Epithelial cell of proximal tubule (primary cell): ENCODE measurements at places on chromosomes 6 and 20. TPM values are rescaled to one million over a fixed set of nuclear protein-coding genes. Genes with fewer than 3 reads are reported as not detected.

The COL20A1 gene
- total RNA-seq: not detected in 2 replicates

The EEF1A2 gene
- 1.2 and 20.0 TPM in 2 replicates for total RNA-seq

The CCN2 gene
- total RNA-seq: 36.0 and 40.1 TPM in 2 replicates

The STXBP5 gene
- 16.3 and 20.4 TPM in 2 replicates for total RNA-seq

The CASS4 gene
- under 0.01 and 0.14 TPM in 2 replicates for total RNA-seq

The RGS17 gene
- total RNA-seq: 3.9 and 8.0 TPM in 2 replicates

The DAAM2 gene
- 0.35 and 0.87 TPM in 2 replicates for total RNA-seq

The GJA1 gene
- 165 and 170 TPM in 2 replicates for total RNA-seq

The SLC17A2 gene
- not detected in 2 replicates for total RNA-seq

The PNLDC1 gene
- not detected in 2 replicates for total RNA-seq

The ULBP2 gene
- total RNA-seq: 5.3 and 16.0 TPM in 2 replicates

The MYCT1 gene
- not detected in 2 replicates for total RNA-seq

DNA sequence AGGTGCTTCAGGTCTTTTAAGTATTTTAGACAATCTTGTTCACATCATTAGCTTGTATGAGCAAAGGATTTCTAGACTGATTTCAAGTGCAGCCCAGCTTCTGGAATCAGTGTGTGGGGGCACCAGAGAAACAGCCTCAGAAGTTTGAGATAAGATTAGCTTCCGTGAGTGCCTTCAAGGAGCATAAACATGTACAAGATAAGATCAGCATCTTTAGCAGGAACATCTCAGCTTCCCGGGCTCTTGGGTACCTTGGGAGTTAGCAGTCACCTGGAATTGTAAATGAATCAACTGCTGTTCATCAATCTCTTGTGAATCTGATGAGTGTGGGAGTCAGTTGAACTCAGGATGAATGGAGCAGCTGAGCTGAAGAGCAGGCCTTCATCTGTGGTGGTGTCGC lies 12.0 kb upstream of the CITED2 start:
- DNase-seq: no peak

DNA sequence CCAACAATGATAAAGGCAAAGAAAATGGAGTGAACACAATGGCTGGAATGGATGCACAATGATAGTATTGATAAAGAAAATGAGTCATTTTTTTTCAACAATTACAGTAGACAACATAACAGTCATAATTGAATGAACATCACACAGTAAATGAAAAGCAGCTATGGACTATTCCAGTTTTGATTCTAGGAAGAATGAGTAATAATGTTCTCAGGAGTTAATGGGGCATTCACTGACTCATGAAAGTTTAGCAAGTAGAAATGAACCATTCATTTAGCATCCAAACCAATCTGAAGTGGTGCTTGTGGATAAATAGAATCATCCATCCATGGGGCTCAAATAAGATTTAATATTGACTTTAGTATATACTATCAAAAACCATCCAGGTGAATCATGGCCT lies 1029.5 kb upstream of the GJE1 start:
- peak; percentile 85 for DNase-seq

GRCh38 chr6:63739094-63739687 lies 103.6 kb downstream of the PHF3 start:
- no peak for DNase-seq

DNA sequence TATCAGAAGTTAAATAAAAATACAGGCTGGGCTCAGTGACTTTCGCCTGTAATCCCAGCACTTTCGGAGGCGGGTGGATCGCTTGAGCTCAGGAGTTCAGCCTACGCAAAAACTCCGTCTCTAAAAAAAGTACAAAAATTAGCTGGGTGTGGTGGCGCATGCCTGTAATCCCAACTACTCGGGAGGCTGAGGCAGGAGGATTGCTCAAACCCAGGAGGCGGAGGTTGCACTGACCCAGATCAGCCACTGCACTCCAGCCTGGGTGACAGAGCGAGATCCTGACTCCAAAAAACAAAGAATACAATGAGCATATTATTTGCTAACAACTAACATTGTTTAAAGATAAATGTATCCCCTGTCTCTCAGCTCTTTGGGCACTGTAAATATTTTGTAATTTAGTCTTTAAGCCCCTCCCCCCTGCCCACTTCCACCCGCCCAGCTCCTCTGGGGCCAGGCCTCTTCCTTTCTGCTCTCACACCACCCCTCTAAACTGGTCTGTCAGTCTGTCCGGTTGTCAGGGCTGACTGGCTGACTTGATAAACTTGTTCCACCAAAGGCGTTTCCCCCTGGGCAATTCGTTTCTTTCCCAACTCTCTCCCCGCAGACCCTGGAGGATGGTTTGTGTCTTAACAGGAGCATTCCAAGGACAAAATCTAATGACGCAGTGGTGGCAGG lies 62.4 kb upstream of the QKI start:
- DNase-seq: no peak

DNA sequence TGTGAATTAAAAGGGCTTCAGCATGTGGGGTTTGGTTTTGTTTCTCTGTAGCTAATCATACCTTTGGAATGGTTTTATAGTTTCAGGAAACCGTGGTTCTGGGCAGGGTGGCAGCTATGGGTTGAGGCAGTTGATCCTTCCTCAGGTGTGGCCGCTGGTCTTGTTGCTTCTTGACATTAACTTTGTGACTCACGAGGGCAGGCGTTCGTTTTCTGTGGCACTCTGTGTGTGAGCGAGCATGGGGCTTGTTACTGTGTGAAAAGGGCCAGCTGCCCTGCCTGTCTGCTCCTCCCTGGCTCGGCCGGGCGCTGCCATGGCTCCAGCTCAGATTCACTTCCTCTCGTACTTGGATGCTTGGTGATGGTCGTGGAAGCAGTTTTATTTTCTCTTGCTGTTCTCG lies 16.2 kb downstream of the DNAJC5 start:
- no peak for DNase-seq

GRCh38 chr6:170198298-170198697 lies 92.6 kb downstream of the DLL1 start:
- DNase-seq: no peak

GRCh38 chr6:158018851-158019361 lies 37.2 kb downstream of the SYNJ2 start:
- no peak for DNase-seq

DNA sequence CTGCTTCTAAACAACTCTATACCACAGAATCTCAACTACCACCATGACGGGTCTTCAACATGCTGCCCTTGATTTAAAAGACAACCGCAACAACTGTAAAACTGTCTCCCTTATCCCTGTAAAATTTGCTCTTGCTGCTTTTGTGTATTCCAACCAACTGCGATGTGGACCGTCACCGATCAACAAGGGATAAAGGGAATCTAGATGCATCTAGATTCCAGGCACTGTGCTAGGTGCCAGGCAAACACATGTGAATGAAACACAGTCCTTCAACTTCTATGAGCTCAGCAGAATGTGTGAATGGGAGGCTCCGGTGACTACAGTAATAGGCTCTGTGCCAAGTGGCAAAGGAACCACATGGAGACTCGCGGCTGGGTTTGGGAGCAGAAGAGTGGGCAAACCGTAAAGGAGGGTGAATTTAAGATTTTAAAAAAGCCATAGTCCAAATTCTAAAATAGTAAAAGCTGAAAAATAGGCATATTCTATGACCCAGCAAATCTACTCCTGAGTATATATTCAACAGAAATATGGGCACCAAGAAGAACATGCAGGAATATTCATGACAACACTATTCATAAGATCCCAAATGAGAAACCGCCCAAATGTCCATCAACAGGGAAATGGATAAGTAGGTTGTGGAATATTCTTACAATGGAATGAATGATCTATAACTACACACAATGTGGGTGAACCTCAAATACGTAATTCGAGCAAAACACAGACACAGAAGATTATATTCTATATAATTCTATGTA lies 3.7 kb upstream of the PRND start:
- no peak for DNase-seq

DNA sequence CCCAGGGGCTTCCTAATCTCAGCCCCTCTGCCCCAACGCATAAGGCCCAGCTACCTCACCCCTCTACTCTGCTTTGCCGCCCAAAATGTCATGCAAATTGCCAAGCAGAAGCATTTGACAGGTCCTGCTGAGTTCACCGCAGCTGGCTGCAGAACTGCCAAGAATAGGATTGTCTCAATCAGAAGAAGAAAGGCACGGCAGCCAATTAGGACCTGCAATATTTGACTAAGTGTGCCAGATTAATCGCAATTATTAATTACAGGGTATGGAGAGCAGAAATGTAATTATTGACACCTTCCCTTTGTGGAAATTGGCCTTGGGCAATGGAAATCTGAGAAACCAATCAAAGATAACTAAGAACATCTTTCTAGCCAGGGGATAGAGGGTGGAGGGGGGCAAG lies 318.6 kb downstream of the LRFN2 start:
- DNase-seq: no peak

DNA sequence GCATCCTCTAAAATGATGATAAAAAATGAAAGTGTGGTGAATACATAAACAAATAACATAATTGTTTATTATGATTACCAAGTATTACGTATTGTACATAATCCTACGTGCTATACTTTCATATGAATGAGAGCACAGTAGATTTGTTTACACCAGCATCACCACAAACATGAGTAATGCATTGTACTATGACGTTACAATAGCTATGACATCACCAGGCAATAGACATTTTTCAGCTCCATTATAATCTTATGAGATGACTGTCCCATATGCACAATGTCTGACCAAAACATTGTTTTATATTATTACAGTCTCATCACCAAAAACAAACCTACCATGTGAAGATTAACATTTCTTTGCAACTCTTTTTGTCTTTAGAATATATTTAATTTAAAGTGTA lies 225.7 kb upstream of the TENT5A start:
- DNase-seq: no peak

DNA sequence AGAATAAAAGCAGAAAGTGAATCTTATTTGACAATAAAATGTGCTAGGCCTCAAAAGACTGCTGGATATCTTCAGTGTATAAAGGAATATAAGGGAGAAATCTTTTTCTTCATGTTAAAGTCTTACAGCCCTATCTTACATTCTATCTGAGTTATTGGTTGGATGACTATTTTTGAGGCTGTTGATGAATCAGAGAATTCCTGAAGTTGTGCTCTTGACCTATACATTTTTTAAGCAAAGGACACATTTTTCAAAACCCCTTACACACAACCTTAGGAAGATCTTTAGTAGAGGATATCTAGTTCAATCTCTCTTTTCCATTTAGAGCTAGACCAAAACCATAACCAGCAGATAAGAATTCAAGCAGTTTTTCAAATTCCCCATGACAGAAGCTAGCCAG lies 10.9 kb upstream of the CGA start:
- no peak for DNase-seq

GRCh38 chr6:166529586-166529985 lies 56.9 kb downstream of the RAMACL start:
- no peak for DNase-seq

GRCh38 chr6:73074175-73074574 lies 151.1 kb downstream of the KHDC1L start:
- DNase-seq: no peak

- DNase-seq: no peak
Measured at GRCh38 chr6:38155621-38156204, 336.2 kb downstream of the ZFAND3 start.

- DNase-seq: no peak
Measured at GRCh38 chr6:113292646-113293422, 564.3 kb upstream of the MARCKS start.

- no peak for DNase-seq
Measured at GRCh38 chr20:41306061-41306727, 11.3 kb downstream of the ZHX3 start.

DNA sequence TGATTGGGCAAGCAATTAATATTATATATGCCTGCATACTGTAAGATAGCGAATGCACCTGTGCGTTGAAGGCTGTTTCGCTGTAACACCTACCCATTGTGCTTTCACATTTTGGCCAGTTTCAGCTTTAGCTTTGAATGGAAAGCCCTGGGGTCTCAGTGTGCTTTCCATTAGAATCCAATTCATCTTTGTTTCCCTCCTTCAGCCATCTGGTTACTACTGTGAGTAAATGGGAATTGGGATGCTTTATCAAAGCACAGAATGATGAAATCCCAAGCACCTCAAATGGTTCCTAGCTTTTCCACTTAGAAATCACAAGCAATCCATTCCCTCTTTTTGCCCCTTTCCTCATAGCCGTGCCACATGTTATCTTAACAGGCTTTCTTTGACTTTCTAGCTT lies 127.1 kb downstream of the HDGFL1 start:
- DNase-seq: no peak

DNA sequence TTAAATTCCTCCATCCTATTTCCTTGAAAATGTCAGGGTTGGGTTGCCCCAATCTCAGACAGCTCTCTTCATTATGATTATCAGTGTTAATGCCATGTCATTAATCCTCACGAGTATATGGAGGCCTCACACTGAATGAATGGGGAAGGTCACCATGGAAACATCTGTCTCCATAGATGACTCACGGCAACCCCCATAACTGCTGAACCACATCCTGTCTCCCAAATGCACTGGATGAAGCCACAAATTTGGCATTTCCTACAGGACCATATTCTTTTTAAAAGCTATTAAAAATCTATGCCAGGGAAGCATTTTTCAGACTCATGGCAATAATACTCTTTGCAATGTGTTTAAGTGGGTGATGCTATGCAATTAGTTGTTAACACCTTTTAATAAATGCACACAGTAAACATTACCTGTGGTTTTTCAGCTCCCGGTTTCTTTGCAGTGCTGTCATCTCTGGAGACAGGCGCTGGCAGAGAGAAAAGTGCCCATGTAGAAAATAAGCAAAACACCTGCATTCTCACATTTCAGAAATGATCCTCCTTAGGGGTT lies 80.1 kb upstream of the PTPRK start:
- no peak for DNase-seq

GRCh38 chr20:37369846-37370245 lies 23.9 kb downstream of the SRC start:
- no peak for DNase-seq
